ENCODE measurements at places on chromosomes 1 and 21.

- peak; percentile 65 for DNase-seq
Observed at GRCh38 chr1:45929257-45929687, 125.9 kb downstream of the MAST2 start.

DNA sequence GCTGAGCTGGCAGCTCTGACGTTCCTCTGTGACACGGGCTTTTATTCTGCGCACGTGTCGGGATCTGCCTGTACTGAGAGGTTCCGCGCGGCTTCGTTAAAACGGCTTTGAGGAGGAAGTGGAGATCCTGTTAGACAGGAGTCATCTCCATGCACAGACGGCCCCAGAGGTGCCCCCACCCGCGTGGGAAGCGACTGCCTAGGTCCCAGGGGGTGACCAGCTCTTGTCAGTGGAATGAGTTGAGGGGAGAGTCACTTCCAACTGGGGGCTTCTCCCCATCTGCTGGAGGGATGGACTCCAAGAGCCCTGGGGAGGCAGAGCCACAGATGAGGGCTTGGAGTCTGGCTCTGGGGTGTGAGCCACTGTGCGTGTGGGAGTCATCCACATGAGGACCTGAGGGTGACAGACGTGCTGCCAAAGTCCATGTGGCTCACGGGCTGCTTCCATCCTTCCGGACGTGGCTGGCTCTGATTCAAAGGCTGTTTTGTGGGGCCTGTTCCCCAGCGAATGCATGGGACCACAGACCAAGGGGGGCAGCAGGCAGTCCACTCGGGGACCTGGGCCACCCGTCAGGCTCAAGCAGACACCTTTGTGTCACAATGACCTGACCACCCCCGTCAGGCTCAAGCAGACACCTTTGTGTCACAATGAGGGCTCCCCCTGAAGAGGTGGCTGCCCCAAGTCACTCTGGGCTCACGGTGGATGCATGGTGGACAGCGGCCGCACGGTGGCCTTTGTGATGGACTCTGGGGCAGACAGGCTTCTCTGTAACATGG lies 26.8 kb downstream of the PTTG1IP start:
- peak; percentile 83 for DNase-seq

DNA sequence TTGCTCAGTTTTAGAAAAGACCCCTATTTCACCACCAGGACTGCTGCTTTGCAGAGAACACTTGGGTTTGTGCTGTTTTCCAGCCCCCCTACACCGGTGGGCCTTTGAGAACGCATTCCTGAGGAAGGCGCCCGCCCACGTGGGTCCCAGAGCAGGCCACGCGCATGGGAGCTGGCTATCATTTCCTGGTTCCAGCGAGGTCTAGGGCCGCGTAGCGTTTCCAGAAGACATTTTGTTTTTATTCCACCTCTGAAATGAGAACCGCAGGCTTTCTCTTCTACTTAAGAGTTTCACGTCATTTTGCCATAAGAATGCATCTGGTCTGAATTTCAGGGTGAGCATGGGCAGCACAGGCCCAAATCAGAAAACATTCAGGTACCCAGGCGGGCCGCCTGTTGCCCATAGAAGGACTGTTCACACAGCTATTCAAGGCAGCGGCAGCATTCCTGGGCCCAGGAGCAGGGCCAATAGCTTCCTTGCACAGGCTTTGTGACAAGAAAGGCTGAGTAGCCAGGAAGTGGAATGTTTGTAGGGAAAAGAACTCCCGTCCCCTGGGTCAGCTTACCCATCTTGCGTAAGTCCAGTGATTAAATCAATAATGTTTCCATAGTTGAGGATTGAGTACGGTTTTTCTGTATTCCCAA lies 1.4 kb upstream of the KLHL21 start:
- DNase-seq = no peak

DNA sequence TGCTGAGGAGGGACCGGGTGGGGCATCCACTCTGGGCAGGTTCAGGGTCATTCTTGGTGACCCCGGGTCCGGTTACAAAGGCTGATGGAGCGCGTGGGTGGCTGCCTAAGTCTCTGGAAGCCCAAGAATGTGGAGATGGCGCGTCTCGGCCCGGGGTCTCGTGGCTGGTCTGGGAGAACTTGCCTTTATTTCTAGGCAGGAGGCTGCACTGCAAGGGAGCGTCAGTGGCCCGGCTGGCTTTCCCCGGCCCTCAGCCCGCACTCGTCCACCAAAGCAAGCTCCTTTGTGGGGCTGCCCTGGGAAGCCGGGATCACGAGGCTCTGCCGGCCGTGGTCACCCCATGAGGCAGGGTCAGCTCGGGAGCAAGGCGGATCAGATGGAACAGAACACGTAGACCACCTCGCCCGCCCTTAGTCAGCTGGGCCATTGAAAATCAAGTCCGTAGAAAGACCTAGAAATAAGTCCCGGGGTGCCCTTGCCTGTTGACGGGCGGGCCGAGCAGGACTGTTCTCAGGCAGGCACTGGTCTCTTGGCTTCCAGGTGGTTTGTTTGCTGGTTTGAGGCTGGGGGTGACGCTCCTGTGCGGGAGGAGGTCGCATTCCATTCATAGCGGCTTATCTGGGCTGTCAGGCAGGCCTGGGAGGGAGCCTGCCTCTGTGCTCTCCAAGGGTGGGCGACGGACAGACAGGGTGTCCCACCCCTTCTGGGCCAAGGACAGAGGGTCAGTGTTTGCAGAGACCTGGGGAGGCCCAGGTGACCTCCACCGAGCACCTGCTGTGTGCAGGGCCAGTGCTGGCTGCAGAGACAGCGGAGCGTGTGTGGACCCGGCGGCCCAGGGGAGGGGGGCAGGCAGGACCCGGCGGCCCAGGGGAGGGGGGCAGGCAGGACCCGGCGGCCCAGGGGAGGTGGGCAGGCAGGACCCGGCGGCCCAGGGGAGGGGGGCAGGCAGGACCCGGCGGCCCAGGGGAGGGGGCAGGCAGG lies 25.8 kb downstream of the COL18A1 start:
- no peak for DNase-seq

GRCh38 chr1:41416552-41417334 lies 55.5 kb downstream of the FOXO6 start:
- peak; percentile 80 for DNase-seq

DNA sequence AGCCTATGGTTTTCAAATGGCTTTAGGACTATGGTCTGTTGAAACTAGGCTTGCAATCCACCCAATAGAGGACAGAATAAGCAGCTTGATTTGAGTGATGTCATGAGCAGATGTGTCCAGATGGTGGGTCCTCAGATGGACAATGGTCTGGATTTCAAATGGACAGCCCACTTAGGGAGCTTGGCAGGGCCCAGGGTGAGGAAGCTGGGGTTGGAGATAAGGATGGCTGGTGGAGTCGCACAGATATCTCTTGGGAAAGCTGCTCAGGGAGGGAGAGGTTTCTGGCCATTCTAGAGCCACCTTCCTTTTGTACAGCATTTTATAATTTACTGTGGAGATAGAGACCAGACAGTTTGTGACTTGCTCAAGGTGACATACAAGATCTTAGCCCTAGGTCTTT lies 55.0 kb downstream of the NFASC start:
- DNase-seq = no peak

- no peak for DNase-seq
Observed at GRCh38 chr1:234989479-234990327, 138.9 kb downstream of the TOMM20 start.

DNA sequence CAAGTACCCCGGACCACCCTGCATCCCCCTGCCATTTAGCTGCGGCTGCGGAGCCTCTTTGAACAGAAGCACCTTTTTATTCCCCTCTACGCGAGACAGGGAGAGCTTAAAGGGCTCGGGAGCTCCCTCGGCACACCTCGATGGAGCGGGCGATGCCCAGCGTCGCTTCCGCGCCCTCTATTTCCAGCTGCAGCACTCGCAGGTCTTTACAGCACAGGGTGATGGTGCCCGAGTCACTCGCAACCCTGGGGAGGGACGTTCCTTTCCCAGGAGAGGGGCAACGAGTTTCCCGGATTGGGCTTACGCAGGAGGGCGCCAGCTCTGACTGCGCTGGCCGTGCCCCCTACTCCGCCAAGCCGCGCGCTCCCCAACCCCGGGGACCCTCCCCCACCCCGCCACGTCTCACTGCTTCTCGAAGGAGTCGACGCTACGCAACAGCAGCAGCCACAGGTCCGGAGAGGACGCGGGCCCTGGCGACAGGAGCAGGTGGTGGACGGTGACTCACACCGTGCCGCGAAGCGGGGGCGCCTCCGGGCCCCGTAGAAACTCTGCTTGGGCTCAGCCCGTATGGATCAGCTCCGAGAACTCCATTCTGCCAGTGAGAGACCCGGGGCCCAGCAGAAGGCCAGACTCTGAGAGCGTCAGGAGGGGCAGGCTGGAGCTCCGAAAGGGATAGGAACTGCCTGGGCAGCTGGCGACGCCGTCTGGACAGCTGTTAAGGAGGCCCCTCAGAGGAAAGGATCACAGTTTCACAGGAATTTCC lies 5.8 kb upstream of the FAM167B start:
- DNase-seq = peak; percentile 73

- peak; percentile 51 for DNase-seq
Observed at GRCh38 chr1:36175137-36176095, 19.5 kb downstream of the MAP7D1 start.

DNA sequence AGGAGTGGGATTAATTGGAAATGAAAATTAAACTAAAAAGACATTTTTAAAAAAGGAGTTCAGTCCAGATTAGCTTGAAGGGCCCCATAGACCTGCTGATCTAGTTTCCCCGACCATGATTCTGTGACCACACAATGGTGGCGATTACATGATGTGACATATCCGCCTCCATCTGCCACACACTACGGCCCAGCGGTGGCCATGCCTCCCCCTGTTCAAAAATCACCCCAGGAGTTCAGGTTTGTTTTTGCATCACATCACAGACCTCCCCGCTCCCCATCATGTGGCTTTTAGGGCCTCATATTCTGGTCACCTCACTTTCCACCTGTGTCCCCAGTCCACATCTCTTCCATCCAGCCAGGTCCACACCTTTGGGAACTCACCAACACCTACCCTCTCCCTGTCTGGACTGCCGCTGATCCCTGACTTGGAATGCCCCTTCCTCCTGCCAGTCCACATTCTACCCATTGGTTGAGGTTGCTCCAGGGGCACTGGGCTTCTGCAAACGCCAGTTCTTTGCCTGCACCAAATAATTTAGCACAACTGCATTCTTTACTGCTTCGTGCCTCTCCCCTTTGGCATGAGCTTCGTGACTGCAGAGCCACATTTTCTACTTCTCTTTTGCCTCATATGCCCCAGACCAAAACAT lies 38.9 kb downstream of the CD247 start:
- no peak for DNase-seq

DNA sequence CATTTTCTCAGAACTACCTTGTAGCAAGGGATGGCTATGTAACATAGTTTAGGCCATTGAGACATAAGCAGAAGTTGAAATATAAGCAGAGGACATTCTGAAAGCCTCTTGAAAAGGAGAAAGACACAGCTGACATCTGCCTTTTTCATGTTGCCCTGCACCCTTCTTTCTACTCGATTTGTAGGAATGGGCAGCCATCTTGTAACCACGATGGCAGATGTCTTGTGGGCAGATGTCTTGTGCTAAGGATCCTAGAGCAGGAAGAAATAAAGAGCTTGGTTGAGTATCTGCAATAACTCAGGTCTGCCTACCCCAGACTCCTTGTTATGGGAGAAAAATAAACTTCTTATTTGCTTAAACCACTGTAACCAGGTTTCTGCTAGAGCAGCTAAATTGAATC lies 351.0 kb downstream of the PDE4B start:
- peak; percentile 11 for DNase-seq

DNA sequence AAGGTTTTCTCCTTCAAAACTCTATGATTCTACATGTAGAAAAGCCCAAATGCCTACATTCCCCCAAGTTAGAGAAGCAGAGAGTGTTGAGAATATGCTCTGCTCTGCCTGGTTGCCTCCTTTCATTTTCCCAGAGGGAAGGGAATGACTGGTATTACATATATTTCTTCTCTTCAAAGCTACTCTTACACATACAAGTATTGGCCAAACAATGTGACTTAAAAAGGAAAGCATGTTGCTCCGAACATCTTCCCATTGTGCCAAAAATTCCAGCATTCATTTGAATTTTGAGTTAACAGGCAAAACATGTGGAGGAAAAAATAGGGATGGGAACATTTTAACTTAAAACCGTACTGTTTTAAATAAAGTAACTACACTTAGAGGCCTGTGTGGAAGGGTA lies 125.2 kb downstream of the COQ8A start:
- no peak for DNase-seq

DNA sequence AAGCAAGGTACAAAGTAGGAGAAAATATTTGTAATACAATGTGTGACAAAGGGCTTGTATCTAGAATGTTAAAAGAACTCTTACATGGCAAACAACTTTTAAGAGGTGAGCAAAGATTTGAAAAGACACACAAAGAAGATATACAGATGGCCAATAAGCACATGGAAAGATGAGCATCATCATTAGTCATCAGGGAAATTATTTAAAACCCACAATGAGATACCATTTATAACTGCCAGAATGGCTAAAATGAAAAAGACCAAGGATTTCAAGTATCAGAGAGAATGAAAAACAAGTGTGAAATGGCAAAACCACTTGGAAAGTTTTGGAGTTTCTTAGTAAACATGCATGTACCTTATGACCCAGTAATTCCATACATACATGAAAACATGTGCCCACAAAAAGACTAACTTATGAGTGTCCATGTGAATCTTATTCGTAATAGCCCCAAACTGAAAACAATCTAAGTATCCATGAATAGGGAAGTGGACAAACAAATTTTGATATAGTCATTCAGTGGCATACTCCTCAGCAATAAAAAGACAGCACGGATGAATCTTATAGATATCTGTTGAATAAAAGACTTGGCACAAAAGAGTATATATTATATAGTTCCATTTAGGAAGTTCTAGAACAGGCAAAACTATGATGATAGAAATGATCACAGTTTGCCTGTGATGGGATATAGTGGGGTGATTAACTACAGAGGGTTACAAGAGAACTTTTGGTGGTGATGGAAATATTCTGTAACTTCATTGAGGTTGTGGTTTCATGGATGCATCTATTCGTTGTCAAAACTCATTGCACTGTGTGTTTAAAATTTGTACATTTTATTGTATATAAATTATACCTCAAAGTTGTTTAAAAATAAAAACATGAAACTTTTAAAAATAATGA lies 82.0 kb downstream of the DISP1 start:
- DNase-seq = no peak

DNA sequence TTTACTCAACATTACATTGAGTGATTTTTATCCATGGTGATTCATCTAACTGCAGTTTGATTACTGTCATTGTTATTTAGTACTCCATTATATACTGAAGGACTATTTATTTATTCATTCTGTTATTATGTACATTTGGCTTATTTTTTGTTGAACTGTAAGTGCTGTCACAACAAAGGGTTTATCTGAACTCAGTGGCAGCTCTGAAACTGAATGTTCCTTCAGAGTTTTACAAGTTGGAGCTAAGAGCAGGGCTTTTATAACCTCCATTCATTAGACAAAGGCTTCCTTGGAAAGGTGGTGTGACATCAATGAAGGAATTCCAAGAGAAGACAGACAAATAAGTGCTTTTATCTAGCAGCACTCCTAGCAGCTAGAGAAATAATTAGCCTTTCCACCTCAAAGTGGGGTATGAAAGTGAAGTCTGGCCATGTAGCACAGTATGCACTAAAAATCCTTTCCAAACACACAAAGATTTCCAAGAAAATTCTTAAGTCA lies 83.3 kb upstream of the GORAB start:
- no peak for DNase-seq

DNA sequence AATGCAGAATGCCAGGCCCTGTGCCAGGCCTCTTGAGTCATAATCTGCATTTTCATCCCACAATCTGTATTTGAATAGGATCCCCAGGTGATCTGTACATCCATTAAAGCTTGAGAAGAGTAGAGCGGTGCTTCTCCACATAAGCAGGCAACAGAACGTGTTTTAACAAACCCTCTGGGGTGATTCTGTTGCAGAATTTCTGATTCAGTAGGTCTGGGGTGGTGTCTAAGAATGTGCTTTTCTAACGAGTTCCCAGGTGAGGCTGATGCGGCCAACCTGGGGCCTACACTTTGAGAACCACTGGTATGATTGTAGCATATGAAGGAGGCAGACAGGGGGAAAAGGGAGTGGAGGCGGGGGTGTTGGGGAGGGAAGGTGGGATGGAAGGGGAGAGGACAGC lies 78.4 kb upstream of the POU3F1 start:
- DNase-seq = no peak
